ENCODE measurements at places on chromosomes 13 and 19.

DNA sequence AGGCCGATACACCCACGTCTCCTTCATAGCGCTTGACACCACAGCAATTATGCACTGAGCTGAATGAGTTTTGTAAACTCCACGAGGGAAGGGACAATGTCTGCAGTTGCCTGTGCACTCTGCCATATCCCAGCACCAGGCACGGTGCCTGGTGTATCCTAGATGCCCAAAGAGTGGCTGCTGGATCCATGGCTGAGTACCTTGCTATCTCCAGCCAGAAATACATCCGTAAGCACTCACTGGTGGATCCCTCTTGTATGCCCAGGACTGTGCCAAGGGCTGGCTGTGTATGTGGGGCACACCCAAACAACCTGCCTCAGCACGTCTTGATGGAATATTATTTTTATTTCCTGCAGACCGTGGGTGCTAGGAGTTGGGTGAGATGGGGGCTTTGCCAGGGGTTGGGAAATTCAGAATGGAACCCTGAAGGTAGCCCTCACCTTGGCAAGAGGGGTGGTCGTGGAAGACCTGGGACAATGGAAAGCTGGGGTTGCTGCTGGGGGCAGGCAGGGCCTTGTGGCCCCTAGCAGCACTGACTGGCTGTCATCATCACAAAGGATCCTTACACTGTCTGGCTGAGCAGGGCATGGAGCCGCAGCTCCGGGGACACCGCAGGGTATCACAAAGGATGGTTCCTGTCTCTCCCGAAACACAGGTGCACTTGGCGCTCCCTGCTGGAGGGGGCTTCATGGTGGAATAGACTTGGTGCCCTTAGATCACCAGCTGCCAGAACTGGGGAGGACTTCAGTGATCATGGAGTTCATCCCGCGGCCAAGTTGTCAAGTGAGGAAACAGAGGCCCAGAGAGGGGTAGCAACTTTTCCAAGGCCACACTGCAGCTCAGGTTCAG lies 131.3 kb downstream of the URI1 start:
- no peak for DNase-seq

GRCh38 chr13:75938811-75939560 lies 302.9 kb downstream of the LMO7 start:
- DNase-seq = no peak

DNA sequence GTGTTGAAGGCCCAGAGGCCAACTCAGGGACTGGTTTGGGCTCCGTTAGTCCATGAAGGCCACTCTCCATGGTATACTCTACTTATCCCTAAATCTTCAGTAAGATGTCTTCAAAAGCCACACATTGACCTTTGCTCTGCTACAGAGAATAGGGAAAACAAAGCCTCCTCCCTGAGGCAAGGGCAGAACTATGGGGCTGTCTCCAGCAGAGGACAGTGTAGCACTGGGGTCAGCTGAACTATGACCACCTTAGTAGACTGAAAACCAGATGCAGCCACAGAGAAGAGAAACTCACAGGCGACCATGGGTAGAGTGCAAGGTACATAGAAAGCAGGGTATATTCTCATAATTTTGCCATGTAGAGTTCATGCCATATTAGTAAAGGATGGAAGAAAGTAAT lies 587.4 kb downstream of the LMO7 start:
- DNase-seq = no peak

DNA sequence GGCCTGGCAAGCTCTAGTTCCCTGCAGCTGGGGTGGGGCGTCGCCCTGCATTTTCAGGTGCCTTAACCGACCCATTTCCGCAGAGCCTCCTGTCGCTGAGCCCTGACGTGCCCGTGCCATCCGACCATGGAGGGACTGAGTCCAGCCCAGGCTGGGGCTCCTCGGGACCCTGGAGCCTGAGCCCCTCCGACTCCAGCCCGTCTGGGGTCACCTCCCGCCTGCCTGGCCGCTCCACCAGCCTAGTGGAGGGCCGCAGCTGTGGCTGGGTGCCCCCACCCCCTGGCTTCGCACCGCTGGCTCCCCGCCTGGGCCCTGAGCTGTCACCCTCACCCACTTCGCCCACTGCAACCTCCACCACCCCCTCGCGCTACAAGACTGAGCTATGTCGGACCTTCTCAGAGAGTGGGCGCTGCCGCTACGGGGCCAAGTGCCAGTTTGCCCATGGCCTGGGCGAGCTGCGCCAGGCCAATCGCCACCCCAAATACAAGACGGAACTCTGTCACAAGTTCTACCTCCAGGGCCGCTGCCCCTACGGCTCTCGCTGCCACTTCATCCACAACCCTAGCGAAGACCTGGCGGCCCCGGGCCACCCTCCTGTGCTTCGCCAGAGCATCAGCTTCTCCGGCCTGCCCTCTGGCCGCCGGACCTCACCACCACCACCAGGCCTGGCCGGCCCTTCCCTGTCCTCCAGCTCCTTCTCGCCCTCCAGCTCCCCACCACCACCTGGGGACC lies 1.2 kb downstream of the ZFP36 start:
- no peak for DNase-seq

- no peak for DNase-seq
Observed at GRCh38 chr13:76948149-76948548, at the start of gene ACOD1. ACOD1 (plus strand) TSS chr13:76948511; CDS start chr13:76948559, 48 bp downstream.

GRCh38 chr13:70585109-70585508 lies 476.9 kb upstream of the KLHL1 start:
- no peak for DNase-seq

GRCh38 chr13:108606424-108606823 lies 23.0 kb upstream of the MYO16 start:
- DNase-seq = no peak

GRCh38 chr19:40335855-40336600 lies 12.2 kb downstream of the C19orf47 start:
- DNase-seq = no peak

GRCh38 chr13:49297338-49297737 lies 49.6 kb downstream of the CDADC1 start:
- DNase-seq = no peak

GRCh38 chr13:114074671-114075315 lies 57.6 kb downstream of the RASA3 start:
- DNase-seq = no peak

DNA sequence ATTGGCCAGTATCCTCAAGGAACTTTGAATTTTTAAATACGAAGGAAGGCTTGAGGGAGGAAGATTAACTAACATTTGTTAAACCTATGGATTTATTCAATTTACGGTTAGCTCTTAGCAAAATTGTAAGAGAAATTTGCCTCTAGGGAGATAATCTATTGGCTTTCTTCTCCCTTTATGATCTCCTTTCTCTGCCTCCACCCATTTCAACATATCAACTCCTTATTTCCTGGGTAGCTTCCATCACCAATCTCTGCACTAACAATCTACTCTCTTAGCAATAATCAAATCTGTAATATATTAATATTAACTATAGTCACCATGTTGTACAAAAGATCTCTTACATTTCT lies 233.9 kb upstream of the CSNK1A1L start:
- no peak for DNase-seq

- no peak for DNase-seq
Observed at GRCh38 chr19:2010135-2010668, 5.3 kb downstream of the BTBD2 start.
